Esophagus squamous epithelium (tissue), 5 donors: ENCODE measurements at places on chromosomes 11 and 22.

DNA sequence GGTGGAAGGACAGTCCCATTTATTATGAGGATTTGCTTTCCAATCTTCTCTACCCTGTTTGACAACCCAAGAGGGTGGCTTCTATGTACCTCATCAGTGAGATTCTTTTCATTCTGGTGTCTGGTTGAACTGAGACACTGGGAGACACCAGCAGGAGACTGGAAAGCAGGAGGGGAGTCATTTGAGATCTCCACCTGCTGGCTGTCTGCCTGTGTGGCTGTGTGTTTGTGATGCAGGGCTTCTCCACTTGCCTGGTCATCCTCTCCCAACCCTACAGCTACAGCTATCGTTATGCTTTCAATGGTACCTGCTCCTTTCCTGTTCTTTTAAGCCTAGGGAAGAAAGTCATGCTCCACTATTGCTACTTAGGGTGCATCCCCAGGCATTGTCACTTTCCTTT lies 48.6 kb downstream of the MRGPRX1 start:
- no peak for DNase-seq

DNA sequence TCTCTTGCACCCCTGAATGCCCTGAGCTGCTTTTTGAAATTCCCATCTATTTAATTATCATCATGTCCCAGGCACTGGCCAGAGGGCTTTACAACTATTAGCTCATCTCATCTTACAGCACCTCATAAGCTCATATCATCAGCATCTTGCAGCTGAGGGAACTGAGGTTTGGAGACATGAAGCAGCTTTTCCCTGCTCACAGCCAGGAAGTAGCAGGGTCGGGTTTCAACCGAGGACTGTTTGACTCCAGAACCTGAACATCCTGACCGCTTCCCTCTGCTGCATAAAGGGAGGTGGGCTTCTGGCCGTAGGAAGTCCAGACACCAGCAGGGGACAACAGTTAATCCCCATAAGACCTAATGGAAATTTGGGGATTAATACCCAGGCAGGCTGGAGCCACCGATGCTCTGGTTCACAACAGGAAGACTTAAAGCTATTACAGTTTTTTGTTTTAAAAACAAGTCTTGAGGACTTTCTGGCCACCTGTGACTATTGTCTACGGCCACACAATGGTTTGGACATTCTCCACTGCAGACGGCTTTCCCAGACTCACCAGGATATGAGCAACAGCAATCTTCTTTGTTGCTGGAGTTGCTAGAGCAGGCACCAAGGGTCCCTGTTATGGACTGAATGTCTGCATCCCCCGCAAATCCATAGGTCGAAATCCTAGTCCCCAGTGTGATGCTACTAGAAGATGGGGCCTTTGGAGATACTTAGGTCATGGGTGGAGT lies 47.4 kb downstream of the CHST1 start:
- DNase-seq = no peak

DNA sequence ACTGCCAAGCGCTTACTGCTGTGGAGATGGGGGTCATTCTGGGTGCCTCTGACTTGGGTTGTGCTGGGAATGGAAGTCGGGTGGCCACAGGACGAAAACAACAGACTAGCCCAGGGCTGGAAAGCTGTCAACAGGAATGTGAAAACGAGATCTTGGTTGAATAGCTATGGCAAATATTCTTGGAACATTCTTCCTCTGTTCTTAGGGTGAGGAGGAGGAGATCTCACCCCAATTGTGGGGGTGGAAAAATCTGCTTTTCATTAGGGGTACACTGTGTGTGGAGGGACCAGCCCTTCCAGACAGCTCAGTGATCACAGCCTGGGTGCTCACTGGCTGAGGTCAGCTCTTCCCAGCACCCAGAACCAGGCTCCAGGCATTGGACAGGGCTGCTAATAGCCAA lies 52.0 kb upstream of the PRSS23 start:
- no peak for DNase-seq

- DNase-seq = no peak
These were observed 1.4 kb upstream of the APOA5 start for GRCh38 chr11:116792869-116793771.

GRCh38 chr11:45405916-45406670 lies 120.0 kb upstream of the SYT13 start:
- DNase-seq = no peak

DNA sequence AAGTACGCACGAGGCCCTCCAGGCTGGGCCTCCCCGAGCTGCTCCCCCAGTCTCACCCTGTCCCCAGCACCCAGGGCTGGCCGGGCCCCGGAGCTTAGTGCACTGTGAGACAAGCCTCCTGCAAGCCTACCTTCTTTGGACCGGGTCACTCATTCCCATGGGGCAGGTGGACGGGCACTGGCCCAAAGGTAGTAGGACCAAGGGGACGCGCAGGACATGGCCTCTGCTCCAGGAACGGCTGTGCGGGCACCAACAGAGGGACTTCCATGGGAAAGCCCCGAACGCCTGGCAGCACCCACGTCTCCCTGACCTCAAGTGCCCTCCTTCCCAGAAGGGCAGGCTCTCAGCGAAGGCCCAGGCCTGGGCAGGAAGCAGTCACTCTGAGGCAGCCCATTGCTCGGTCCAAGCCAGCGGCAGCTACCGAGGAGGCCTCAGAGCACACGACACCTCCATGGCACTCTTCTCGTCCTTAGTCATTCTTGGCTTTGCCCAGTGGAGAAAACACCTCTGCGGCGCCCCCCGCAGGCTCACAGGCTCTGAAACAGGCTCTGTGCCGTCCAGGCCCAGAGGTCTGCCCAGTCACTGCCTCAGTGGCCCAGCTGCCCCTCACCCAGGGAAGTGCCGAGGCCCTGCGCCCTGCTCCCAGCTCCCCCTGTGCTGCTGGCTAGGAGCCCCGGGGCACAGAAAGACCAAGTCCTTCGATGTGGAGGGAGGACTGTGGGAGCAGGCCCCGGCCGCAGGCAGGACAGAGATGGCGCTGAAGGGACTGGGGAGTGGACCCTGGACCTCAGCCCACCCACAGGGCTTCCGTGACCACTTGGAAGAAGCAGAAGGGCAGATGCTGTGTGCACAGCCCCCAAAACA lies 3.8 kb downstream of the MOB2 start:
- DNase-seq = no peak

DNA sequence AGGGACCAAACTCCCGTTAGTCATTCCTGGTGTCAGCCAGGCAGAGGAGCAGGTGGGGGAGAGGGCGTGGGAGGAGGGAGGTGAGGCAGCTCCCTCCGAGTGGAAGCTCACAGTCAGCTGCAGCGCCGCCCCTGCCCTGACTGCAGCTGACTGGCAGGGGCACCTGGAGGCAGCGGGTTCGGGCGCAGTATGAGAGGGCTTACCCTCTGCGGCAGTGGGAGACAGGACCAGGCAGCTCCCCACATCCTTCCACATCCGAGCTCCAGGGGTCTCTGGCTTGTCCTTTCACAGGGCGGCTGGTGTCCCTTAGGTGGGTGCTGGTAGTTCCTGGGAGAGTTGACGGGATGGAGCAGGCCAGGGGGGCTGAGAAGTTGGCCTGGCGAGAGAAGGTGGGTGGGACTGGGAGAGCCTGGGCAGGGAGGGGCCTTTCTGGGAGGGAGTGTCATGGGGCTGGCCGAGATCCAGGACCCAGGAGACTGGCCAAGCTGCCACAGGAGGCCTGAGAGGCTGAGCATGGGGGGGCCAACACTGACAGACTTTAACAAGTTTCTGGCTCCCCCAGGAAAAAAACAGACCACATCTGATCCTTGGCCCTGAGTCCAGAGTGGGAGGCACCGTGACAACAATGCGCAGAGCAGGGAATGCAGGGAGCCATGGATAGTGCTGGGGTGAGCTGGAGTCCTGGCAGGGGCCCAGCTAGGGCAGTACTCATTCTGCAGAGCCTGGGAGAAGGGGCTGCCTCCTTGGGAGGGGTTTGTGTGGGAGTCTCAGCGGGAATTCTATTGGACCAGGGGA lies 4.9 kb downstream of the ADORA2A start:
- DNase-seq = no peak
